ENCODE measurements at places on chromosomes 4 and X.
A peak's percentile ranks its signal among the peaks of the same experiment; 100 is the strongest.

- peak; percentile 68 for DNase-seq
These were observed at the start of gene CC2D2A for GRCh38 chr4:15469402-15470127. Gene CC2D2A (plus strand): TSS chr4:15469882. CDS start chr4:15475933, 6,051 bp downstream.

DNA sequence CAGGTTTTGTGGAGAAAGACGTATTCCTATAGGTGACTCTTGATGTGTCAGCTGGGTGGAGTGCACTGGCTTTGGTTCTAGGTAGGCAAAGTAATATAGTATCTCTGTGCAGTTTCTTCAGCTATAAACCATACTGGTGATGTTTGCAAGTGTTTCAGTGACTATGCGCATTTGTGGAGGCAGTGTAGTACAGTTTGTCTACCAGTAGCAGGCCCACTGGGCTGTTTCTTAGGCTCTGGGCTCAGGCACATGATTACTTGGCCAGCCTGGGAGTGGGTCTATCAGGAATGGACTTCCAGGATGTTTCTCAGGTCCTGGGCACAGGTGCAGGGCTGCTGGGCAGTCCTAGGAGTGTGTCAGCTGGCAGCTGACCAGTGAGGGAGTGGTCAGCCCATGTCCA is 51.9 kb upstream of the INTU start:
- DNase-seq: no peak

DNA sequence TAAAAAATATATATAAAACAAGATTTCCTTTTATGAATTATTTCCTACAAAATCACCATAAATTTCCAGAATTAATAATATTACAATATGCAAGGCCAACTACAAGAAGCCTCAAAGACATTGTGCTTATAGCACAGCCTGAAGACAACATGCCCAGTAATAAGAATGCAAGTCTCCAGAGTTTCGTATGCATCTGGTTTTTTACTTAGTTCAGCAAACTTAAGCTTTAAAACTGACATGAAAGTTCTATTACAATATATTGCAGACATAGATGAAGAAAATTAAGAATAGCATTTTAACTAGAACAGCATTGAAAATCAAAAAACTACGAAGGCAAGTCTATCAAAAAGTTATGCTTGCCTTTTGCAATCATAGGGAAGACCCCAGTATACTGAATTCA is 107.6 kb downstream of the PRDM5 start:
- no peak for DNase-seq

DNA sequence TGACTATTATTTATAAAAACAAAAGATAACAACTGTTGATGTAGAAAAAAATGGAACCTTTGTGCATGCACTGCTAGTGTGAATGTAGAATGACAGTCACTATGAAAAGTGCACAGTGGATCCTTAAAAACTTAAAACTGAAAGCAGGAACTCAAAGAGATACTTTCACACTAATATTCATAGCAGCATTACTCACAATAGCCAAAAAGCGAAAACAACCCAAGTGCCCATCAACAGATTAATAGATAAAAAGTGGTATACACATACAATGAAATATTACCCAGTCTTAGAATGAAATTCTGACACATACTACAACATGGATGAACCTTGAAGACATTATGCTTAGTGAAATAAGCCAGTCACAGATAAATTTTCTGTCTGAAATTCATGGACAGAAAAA is 23.8 kb downstream of the CENPC start:
- no peak for DNase-seq

DNA sequence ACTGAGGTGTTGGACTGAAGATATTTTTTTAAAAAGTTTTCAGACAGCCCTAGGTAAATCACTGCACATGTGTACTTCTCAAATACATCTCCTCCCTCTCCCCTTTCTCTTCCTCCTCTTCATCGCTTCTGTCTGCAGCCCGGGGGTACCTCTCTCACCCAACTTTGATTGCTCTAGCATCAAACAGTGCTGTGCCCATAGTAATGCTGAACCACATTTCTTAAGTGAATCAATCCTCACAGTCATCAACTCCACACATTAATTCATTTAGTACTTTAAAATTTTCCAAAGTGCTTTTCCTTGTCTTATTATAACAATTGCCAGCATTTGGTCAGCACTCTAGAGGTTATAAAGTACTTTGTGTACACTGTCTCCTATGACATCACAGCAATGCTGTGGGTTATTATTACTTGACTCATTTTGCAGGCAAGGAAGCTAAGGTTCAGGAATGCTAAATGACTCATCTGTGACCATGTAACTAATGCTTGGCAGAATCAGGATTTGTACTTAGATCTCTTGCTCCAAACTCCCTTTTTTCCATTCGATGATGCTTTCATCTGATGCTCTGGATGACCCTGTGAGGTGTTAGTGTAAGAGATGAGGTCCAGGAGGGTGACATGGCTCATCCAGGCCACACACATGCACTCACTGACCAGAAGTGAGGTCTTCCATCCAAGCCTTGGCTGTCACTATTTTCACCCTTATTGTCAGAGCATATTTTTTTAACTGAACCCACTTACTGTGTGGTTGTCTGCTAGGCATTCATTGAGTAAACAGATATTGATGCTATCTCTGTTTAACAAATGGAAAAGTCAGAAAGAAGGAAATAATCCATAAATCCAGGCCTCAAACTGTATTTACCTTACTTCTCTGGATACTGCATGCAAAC is 58.8 kb downstream of the RHOH start:
- peak; percentile 64 for DNase-seq

DNA sequence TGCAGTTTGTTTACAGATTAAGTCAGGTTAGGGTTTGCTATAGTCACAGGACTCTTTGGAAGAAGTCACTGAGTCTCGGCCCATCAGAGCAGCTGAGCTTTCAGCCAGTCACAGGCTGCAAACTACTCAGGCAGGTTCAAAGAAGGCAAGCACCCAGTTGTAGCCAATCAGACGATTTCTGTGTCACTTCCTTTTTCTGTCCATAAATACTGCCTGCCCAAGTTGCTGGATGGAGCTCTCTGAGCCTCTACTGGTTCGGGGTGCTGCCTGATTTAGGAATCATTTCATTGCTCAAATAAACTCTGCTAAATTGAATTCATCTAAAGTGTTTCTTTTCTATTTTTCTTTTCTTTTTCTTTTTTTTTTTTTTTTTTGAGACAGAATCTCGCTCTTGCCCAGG is 7.3 kb upstream of the SH3BP2 start:
- DNase-seq: peak; percentile 28

DNA sequence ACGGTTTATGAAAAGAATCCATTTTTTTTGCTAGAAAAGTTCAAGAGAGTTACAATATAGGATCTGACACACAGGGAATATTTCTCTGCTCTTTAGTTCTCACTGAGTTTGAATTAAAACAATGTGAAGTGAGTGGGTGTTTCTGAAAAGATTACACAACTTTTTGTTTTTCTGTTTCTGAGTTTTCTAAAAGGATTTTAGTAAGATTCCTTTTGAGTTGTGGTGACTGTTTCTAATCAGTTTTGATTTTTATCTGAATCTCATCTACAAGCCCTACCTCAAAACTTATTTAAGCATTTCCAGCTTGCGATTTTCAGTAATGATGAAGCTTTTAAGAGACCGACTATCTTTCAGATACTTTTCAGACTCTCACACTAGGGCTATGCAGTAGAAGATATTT is 141.7 kb downstream of the GPAT3 start:
- no peak for DNase-seq

DNA sequence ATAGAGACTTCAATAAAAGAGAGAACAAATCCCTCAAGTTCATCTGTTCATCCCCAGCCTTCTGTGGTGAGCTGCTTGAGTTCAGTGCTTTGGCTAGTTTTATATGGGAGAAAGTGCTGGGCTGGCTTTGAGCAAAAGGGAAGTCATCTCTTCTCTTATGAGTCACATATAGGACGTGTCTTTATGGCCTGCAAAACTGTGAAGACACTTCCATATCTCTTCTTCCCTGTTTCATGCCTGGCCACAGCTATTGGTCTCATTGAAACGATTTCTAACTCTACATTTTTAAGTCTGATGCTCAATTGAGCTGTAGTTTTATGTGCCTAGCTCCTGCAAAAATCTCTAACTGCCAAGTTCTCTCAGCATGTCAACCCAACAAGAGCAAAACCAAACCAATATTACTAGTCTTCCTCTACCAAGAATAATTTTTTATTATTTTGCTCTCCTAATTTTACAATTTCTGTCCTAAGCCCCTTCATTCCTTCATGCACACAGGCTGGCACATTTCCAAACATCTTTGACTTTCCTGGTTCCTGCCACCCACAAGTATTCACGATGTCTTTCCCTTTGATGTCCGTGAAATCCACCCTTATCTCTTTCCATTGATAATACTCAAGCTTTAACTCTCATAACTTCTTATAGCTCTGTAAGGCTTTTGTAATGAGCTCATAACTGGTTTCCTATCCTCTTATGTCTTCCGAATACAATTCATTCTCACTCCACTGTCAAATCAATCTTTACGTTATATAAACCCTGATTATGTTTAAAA is 165.3 kb downstream of the BTC start:
- DNase-seq: peak; percentile 62
